ENCODE measurements at places on chromosomes 13 and 19. TPM values are rescaled to one million over a fixed set of nuclear protein-coding genes. Genes with fewer than 3 reads are reported as not detected.

The POP4 gene
- total RNA-seq, result 52.4 TPM

The RASGRP4 gene
- 0.23 TPM for total RNA-seq

The PNMA8B gene
- total RNA-seq, result 33.0 TPM

The AP1M1 gene
- 40.8 TPM for total RNA-seq

The DIAPH3 gene
- 11.3 TPM for total RNA-seq

The CD70 gene
- total RNA-seq, result not detected

The EPSTI1 gene
- total RNA-seq, result 3.0 TPM

The KASH5 gene
- total RNA-seq, result not detected

The KRTDAP gene
- not detected for total RNA-seq

The GARIN5A gene
- total RNA-seq, result 7.2 TPM

The CYSLTR2 gene
- 3.7 TPM for total RNA-seq

The BORCS8 gene
- total RNA-seq, result 17.3 TPM

The SLAIN1 gene
- total RNA-seq, result 280 TPM

The ZNF541 gene
- total RNA-seq, result 0.23 TPM

The GPC6 gene
- 19.8 TPM for total RNA-seq

The KLF1 gene
- 0.69 TPM for total RNA-seq

The PDS5B gene
- 141 TPM for total RNA-seq

The APOC4 gene
- total RNA-seq, result not detected

The FBXL12 gene
- 8.8 TPM for total RNA-seq

The MYCBP2 gene
- 283 TPM for total RNA-seq

The NLRP9 gene
- not detected for total RNA-seq

The OR7D2 gene
- not detected for total RNA-seq

The SLC25A23 gene
- total RNA-seq, result 37.6 TPM

The SIGLEC9 gene
- 0.69 TPM for total RNA-seq

The CEACAM6 gene
- total RNA-seq, result under 0.01 TPM

The PDX1 gene
- not detected for total RNA-seq

The ZIK1 gene
- total RNA-seq, result 24.2 TPM

The SLC25A41 gene
- 0.69 TPM for total RNA-seq
